Urinary bladder (tissue), 4 donors: ENCODE measurements at places on chromosomes 1 and 21. TPM values are rescaled to one million over a fixed set of nuclear protein-coding genes. Genes with fewer than 3 reads are reported as not detected.

DNA sequence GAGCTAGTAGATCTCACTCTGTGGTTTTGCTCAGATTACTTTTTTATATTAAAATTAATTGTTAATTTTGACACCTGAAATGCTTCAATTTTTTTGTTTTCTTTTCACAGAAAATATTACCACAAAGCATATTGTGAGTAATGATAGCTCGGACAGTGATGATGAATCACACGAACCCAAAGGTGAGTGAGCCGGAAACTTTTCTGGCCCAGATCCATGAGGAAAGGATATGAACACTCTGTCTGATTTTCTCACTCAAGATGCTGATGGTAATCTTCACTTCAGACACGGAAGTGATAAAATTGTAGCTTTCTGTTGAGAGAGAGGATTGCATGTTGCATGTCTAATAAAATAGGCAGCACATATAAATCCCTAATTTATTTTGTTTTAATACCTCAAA lies 121.8 kb downstream of the PLA2G4A start:
- no peak for DNase-seq

Gene SRM
- 9.0 TPM for total RNA-seq

Gene THEM5
- not detected for total RNA-seq

DNA sequence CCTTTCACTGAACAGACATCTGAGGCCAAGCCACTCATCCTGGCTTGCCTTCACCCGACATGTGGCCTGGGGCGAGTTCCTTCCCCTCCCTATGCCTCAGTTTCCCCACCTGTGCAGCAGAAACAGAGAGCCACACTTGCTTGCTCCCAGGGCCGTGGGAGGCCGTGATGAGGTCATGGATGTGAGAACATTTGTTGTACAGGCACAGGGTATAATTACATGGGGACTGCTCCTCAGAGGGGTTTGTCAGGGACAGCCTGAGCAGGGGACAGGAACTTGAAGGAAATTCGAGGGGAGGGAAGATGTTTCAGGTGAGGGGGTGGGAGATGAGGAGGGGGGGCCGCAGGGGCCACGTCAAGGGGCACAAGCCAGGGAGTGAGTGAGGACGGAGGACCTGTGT lies 56.1 kb downstream of the ALPL start:
- no peak for DNase-seq

- no peak for DNase-seq
These were observed 6.8 kb upstream of the CDC42 start for GRCh38 chr1:22045604-22046228.

GRCh38 chr1:238205045-238205662 lies 314.4 kb upstream of the ZP4 start:
- DNase-seq, result no peak

Gene RIMKLA
- total RNA-seq, result 0.69 TPM

Gene SH2D2A
- total RNA-seq, result not detected

Gene ELF3
- 123 TPM for total RNA-seq

DNA sequence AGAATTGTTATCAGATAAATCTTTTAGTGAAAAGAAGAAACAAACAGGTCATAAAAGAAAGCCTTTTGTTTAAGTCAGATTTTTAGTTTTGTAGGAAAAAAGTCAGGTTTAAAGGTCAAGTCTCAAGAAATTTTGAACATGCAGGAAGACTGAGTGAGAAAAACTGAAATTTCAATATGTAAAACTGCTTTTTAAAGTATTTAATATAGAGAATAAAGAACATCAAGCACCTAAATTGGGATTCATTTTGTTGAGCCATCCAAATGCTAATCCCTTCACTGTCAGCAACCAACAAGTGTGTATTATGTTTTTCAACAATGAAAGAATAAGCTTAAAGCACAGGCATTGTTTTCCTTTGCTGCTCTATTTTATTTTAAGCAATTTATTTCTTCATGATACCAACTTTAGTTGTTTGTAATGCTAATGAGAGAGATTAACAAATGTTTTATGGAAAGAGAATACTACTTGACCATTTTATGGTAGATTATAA lies 114.9 kb upstream of the SERTAD4 start:
- no peak for DNase-seq

Gene ARPC5
- total RNA-seq, result 145 TPM

- DNase-seq, result no peak
These were observed 225.9 kb downstream of the KAZN start for GRCh38 chr1:14824314-14824915.

Gene ACTL8
- total RNA-seq, result not detected
